ENCODE measurements at places on chromosomes 12 and 14.

GRCh38 chr14:34359420-34360117 is 102.5 kb downstream of the SPTSSA start:
- no peak for DNase-seq

- DNase-seq, result no peak
Observed at GRCh38 chr12:85784096-85784720, 52.0 kb downstream of the RASSF9 start.

- no peak for DNase-seq
Observed at GRCh38 chr14:73358187-73358586, 100.2 kb downstream of the NUMB start.

DNA sequence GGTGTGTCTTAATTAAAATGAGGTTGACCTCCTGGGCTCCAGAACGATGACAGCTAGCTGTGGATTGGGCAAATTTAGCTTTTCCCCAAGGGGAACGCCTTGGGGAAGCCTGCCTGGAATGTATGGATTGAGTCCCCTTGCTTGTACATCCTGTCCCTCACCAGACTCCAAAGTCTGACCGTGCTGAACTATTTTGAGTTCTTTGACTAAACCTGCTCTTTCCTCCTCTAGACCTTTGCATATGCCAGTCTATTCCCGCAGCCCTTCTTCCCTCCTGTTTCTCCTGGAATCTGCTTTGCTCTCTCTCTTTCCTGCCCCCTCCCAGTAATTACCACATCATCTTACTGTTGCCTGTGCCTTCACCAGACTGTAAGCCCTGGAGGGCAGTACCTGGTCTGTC is 11.5 kb upstream of the KDM2B start:
- DNase-seq, result no peak

DNA sequence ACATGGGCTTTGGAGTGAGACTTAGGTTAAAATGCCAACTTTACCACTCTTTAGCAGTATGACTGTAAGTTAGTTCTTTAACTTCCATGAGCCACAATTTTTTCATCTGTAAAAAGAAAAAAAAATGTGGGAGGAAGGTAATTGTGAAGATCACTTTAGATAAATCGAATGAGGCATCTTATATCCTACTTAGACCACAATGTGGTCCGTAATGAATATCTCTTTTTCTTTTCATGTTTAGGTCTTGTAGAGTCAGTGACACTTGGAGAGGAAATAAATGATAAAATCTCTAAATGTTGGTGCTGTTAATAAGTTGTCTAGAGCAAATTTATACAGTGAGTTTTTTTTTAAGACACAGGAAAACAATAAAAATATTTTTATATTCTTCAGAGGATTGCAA is 34.3 kb downstream of the RGS6 start:
- no peak for DNase-seq

All from foreskin melanocyte (primary cell).